ENCODE measurements at places on chromosomes 3 and 15.

DNA sequence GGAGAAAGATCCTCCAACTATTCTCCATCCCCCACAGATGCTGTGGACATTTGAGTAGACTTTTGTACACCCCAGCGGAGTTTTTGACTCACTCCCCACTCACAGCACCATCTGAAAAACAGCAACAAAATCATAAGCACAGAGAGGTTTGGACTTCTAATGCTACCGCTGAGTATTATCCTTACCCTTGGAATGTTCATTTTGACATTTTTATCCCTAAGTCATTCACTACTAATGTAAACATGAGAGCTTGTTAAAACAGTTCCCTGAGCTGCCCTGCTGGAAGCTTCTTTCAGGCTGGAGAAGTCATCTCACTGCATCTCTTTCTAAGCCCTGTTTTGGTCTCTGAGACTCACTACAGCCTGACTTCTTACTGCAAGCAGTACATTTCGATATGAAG lies 1045.9 kb downstream of the MCTP2 start:
- DNase-seq, result no peak

DNA sequence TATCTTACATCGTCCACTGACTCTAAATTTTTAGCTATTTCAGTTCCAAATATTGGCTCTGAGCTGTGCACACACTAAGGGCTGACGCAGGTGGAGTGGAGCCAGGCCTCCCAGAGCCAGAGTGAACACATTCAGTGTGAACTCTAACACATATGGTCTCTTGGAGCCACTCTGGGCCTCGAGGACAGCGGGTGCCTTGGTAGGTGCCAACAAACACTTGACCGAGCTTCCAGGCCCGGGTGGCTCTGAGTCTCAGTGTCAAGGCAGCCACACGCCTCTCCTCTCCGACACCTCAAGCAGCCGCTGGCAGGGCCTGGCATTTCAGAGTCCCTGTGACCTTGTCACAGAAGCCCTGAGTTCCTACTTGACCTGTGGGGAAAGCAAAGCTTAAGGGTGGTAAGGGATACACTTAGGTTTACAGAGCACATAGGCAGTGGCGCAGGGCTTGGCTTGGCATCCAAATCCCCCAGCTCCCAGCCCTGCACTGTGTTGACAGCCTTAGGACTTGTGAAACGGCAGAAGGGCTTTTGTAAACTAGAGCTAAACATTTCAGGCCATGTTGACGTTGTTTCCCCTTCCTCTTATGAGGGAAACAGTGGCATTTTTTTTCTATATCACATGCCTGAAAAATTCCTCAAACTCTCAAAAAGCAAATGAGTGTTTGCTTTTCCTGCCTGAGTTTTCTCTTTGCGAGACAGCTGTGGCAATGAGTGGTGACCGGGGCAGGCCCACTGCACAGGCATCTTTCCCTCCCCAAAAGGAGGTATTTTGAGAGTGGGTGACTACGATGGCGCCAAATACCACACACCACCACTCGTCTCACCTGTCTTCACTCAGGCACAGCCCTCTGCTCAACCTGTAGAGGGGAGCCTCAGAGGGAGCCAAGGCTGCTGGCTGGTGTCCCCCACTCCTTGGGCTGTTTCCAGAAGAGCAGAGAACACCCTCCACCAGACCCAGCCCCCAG lies 60.8 kb downstream of the DAPK2 start:
- DNase-seq, result no peak

- DNase-seq, result no peak
These were observed 92.8 kb downstream of the FNDC3B start for GRCh38 chr3:172132159-172132586.

DNA sequence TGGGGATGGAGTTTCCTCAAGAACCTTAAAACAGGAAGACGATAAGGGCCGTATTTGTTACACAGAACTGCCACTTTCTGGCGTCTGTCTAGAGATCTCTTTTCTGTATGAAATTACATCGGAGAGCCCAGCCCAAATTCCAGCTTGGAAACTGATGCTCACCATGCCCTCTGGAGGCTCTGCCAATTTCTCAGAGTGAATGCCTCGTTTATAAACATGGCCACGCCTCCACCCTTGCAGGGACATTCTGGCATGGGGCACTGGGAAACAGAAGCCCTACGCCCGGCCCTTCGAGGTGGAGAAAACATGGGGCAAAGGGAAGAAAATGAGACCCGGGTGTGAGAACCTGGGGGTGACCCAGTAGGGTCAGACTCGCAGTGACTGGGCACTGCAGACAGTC lies 53.4 kb upstream of the SEC13 start:
- no peak for DNase-seq

DNA sequence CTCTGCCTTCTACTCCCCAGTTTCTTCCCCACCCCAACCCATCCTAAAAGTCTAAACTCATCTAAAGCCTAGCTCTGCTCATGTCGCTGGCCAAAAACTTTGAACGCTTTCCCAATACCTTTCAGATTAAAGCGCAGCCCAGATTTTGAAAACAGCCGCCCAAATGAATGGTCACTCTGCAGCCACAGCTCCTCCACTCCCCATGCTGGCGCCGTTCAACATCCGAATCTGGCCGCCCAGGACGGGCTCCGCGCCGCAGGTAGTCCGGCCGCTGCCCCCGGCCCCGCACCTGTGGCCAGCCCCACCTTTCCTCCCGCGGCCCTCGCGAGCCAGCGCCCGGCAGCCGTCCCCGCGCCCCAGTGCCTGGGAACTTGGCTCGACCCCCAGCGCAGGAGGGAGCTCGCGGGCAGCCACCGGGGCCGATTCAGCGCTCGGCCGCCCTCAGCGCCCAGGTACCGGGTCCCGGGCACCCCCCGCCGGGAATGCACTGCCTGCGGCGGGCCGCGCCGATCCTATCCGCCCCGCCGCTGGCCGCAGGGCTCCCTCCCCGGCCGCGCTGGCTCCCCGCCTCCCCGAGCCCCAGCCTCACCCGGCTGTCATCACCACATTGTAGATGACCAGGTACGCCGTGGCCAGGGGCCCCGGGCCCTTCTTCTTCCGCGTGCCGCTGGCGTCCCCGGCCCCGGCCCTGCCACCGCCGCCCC lies 417 bp downstream of the HACD2 start:
- DNase-seq, result no peak

- DNase-seq, result no peak
These were observed 21.4 kb downstream of the FEM1B start for GRCh38 chr15:68298882-68299381.

- DNase-seq, result no peak
These were observed 29.0 kb downstream of the FOXL2NB start for GRCh38 chr3:138976047-138976446.

GRCh38 chr15:22958487-22959280 lies 21.5 kb downstream of the CYFIP1 start:
- no peak for DNase-seq

GRCh38 chr3:4994823-4995499 lies 15.7 kb downstream of the BHLHE40 start:
- no peak for DNase-seq

DNA sequence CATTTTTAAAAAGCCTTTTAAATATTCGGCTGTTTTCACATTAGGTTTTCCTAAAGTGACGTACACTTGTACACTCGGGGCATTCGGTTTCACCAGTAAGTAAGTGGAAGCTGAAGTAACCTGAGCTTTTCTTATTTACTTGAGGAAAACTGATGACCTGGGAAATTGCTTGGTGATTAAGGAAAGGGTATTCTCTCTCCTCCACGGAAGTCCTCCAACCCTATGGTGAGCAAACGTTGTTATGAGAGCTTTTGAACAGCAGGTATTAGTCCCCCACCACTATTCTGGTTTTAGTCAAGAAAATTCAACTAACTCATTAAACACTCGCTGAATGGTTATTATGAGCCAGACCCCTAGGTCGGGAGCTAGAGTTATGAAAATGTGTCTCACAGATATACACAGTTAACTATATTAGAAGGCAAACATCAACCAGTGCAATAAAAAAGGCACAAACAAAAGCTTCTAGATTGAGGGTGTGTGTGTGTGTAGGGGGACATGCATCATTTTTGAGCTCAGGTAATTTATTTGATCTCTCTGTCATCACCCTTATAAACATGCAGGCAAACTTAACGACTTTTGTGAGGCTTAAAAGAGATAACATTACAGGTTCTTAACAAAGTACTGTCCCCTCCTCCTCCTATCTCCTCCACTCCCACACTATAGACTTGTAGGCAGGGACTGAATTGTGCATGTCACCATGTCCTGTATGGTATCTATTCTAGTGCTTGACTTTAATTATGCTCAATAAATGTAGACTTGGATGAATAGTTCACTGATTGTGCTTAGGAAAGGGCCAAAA lies 143.3 kb upstream of the MB21D2 start:
- DNase-seq, result no peak

- DNase-seq, result no peak
These were observed 29.1 kb upstream of the ONECUT1 start for GRCh38 chr15:52819253-52819652.

DNA sequence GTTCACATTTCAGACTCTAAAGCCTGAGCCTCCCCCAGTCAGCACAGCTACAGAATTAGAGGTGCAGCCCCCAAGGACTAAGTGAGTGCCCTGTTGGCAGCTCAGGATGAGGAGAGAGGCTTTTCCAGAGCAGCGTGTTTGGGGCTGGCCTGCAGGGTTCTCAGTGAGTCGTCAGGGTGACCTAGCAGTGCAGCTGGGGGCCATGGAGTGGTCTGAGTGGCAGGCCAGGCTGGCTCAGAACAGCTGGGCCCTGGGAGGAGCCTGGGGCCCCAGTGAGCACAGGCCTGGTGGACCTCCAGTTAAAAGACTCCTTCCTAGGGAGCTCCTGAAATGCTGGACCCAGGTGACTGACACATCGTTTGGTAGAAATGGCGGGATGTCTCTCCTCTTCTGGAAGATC lies 108.3 kb downstream of the SLC49A4 start:
- DNase-seq, result no peak

GRCh38 chr3:194007592-194008337 lies 128.2 kb upstream of the HES1 start:
- DNase-seq, result no peak

DNA sequence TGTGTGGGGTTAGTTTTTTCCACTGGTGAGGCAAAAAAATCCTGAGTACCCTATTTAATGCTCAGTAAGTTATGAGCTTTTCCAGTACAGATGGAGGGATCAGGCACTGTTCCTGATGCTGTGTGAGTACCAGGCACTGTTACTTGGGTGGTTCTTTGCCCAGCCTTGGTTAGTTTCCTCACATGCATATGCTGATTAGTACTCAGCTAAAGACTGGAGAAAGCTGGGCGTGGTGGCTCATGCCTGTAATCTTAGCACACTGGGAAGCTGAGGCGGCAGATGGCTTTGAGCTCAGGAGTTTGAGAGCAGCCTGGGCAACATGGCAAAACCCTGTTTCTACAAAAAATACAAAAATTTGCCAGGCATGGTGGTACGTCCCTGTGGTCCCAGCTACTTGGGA lies 210.3 kb upstream of the SGO1 start:
- no peak for DNase-seq

DNA sequence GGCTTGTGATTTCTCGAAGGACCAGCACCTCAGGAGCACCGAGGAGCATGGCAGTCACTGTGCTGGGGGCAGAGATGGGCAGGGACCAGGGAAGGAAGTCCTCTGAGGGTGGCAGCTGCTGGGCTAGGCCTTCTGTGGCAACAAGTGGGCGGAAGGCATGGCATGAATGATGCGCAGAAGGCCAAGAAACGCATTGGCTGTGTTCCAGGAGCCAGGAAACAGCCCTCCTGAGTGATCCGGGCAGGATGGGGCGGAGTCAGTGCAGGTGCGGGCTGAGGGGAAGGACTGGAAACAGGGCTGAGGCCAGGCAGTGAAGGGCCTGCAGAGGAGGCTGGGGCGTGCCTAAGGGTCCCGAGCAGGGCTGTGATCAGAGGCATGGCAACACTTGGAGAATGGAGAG lies 23.6 kb downstream of the MRPS11 start:
- DNase-seq, result no peak

DNA sequence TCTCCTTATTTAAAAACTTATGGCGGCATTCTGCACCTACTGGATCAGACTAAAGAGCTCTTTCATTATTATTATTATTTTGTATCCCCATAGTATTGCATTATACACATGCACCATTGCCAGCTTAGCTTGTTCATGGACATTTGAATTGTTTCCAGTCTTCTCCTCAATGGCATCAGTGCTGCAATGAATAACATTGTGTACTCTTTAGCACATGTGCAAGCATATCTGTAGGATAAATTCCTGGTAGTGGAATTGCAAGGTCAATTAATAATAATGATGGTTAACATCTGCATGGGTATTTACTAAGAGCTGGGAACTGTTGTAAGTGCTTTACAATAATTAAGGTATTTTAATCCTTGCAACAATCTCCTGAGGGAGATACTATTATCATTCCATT lies 52.0 kb downstream of the AMOTL2 start:
- no peak for DNase-seq

Data from activated naive CD4-positive, alpha-beta T cell treated with anti-CD3 and anti-CD28 coated beads, Interleukin-2, amount 50 U/mL, for 16 hours (primary cell).